Left hindlimb (tissue), 1 donor: ENCODE measurements at places on chromosomes 2 and 18.

- no peak for DNase-seq
Observed at GRCh38 chr2:117411983-117412382, 402.5 kb upstream of the DDX18 start.

DNA sequence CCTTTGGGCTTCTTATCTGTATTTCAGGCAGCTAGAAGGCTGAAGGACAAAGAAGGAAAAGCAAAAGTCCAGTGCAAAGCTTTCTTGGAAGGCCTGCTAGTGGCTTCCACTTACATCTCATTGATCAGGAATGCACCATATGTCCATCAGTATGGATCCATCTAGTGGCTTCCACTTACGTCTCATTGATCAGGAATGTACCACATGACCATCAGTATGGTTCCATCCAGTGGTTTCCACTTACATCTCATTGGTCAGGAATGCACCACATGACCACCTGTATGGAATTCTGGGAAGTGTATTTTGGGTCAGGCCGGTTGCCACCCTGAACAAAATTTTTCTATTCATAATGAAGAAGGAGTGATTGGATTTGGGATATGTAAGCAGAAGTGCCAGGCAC lies 70.6 kb downstream of the LYPD6 start:
- no peak for DNase-seq

DNA sequence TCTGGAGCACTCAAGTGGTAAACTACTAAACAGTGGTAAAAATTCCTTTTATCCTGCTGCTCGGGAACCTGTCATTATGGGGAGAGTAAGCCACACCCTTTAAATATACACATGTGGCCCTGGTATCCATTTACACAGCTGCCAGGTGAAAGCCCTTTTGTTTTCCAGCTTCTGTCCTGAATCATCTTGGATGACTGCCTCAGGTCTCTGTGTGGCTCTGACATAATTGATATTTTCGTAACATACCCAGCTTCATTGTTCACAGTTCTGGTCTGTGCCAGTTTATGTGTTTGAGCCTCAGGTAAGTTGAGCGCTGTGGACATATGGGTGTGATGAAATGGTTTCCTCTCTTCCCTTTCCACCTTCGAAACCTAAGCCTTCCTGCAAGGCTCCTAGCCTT lies 15.7 kb upstream of the TTC39C start:
- no peak for DNase-seq

GRCh38 chr2:173231042-173231441 lies 123.6 kb upstream of the CDCA7 start:
- DNase-seq: peak; percentile 43

GRCh38 chr2:45466053-45466452 lies 145.0 kb downstream of the SRBD1 start:
- no peak for DNase-seq

DNA sequence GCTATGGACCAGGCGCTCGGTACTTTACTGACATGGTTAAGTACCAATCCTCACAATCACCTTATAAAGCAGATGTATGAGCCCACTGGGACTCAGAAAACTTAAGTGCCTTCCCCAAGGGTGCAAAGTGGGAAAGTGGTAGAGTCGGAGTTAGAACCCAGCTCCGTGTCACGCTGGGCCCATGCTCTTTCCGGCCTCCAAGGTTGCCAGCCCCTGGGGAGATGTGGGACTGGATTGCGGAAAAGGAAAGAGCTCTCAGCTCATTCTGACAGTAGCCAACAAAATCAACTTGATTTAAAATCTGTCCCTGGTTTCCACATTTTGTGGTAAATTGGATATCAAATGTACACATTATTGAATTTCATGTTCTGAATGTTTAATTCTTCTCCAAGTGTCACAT lies 403.8 kb downstream of the DCDC2C start:
- DNase-seq: no peak

DNA sequence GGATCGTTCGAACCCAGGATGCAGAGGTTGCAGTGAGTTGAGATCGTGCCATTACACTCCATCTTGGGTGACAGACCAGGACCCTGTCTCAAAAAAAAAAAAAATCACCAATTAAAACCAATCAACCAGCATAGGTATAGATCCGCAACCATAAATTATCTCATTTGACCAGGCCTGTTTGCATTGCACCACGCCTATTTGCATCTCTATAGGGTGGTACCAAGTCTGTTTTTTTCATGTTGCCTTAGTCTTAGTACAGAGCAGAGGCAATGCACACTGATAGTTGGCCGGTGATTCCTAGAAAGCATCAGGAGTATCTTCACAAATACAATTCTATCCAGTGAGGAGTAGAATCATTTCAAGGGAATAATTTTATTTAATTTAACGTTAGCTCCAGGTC lies 9.3 kb upstream of the NPC1 start:
- DNase-seq: no peak

- DNase-seq: no peak
Observed at GRCh38 chr2:238345297-238345968, 25.1 kb downstream of the TRAF3IP1 start.

GRCh38 chr2:113200736-113201490 lies 27.1 kb downstream of the PSD4 start:
- DNase-seq: no peak

DNA sequence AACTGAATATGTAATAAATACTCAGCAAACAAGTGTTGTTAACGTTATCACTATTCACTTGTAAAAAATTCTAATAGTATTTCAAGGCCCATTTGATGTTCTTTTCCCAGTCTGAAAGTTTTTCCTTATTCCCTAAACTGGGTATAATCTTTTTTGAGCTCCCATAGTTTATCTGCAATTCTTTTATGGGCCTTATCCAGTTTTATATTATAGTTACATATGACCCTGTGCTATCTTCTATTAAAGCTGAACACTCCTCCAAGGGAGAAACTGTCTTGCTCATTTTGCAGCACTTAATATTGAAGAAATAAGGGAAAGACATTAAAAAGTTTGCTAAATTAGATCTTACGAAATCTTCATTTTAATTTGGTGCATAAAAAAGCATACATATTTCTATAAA lies 13.9 kb downstream of the PELI1 start:
- no peak for DNase-seq

- DNase-seq: no peak
Observed at GRCh38 chr2:238169708-238170251, 11.0 kb downstream of the ERFE start.

DNA sequence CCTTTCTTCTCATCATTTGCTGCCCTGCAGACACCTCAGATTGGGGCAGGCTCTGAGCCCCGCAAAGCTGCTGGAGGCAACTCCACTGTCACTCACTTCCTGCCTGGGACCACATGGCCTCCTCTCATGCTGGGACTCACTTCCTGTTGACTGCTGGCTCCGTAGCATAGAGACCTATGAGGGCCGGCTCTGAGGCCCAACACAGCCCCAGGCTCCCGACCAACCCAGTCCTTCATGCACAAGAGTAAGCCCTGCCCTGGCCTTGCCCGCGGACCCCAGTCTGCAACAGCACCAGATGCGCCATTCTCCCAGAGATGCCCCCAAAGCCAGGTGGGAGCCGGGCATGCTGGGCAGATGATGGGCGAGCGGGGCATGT lies 55.7 kb downstream of the DNMT3A start:
- no peak for DNase-seq

DNA sequence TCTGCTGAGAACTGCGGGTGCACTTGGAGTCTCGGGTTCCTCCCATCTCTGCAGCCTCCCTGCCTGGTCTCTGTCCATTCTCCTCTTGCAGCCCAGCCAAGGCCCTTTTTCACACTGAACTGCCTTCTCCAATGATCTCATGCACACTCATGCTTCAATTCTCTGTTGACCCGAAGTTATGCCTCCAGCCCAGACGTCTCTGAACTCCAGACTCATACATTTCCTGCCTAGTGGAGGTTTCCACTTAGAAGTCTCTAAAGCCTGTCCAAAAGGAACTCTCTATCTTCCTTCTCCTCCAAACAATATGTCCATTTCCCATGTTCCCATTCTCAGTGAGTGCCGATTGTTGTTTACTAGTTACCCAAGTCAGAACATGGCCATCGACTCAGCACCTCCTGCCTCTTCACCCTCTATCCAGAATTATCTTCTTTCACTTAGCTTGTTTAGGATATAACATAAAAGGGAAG lies 155.2 kb downstream of the IRS1 start:
- peak; percentile 34 for DNase-seq

GRCh38 chr2:45011121-45011520 lies 1.9 kb upstream of the SIX2 start:
- DNase-seq: no peak

- DNase-seq: no peak
Observed at GRCh38 chr2:147449323-147449991, 395.4 kb upstream of the ACVR2A start.

- DNase-seq: no peak
Observed at GRCh38 chr2:178844701-178845100, 37.5 kb upstream of the TTN start.

DNA sequence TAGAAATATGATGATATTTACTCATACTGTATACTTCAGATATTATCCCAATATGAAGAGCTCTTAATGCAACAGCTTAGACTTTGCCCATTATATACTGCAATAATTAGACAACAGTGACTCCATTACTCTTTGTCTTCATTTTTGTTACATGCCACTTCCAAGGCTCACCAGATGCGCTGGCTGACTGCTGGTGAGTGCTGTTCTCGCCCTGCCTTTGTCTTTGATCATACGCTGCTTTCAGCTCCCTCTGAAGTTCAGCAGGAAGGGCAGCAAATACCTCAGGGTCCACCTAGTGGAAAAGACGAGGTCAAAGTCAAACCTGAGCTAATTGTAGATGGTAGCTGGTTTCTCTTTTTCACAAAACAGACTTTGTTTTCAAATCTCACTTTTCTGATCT lies 66.3 kb downstream of the EIF5B start:
- no peak for DNase-seq

GRCh38 chr18:21997207-21998143 lies 171.9 kb upstream of the GATA6 start:
- DNase-seq: no peak

DNA sequence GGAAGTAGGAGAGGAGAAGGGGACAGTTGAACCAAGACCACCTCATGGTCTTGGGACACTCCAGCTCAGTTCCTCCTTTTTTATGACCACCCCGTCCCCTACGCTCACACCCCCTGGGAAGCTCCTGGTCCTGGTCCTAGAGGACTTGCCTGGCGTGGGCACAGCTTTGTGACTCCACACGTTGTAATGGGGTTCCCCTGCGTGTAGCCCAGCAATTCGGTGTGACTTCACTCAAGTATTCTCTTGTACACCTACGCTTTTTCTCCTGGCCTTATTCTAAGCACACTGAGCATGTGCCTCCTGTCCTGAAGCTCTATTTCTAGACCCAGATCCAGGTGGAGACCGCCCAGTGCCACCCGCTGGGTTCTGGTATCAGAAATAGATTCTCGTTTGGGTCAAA lies 36.1 kb upstream of the B3GNT7 start:
- no peak for DNase-seq

GRCh38 chr2:222434204-222434603 lies 9.9 kb downstream of the SGPP2 start:
- DNase-seq: no peak

DNA sequence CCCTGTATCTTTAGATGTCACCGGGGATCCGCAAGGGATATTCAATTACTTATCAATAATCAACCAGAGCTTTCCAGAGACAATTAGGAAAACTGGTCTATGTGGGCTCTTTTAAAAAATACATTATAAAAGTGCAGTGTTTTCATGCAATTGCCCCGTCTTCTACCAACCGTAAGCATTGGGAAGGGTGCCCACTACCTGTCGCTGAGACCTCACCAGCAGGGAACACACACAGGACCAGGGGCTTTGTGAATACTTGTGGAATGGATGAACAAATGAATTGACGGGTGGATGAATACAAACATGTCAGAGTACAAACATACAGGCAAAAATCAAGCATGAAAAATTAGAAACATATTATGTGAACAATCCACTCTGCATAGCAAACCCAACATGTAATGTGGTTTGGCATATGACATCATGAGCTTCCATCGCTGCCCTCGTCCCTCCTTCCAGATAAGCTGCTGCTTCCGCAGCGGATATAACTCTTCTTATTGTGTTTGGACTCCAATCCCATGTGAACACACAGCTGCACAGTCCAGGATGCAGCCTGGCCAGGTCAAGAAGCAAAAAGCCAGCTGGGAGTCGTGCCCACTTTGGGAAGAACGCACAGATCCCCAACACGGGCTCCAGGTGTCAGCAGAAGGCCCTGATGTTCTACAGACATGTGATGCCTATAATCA lies 5.3 kb downstream of the FHL2 start:
- DNase-seq: no peak

- DNase-seq: no peak
Observed at GRCh38 chr2:213237787-213238186, 46.5 kb upstream of the SPAG16 start.

DNA sequence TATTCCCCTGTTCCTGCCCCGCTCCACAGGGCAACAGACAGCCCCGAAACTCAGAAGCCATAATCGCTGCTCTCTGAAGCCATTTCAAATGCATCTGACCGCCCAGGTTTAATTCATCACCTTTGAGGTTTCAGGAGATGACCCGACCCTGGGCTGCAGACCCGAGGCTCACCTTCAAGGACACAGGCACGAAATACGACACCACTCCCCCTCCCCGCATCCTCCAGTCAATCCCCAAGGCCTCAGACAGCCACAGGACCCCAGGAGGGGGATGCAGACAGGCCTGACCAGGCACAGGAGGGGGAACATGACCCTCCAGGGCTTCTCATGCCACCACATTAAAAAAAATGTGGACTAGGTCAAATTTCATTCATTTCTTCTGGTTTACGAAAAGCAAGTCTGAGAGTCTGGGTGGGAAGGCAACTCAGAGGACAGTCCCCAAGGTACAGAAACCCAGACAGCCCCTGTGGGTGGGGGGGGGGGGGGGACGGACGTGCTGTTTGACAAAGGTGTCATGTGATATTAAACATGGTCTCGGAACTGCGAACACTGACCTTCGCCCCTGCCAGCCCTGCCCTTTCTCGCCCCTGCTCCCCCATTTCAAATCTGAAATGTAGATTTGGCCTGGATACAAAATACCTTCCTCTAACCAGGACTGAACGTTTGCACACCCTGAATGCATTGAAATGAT lies 142.9 kb downstream of the BCL11A start:
- DNase-seq: no peak

GRCh38 chr2:65688141-65688886 lies 255.9 kb upstream of the SPRED2 start:
- no peak for DNase-seq
